Activated T-helper 1 cell treated with Interleukin-2 at 50 U/mL for 16 hours (primary cell): ENCODE measurements at places on chromosomes 3 and 15.

- no peak for DNase-seq
Measured at GRCh38 chr3:102059145-102059943, 210.0 kb downstream of the NFKBIZ start.

DNA sequence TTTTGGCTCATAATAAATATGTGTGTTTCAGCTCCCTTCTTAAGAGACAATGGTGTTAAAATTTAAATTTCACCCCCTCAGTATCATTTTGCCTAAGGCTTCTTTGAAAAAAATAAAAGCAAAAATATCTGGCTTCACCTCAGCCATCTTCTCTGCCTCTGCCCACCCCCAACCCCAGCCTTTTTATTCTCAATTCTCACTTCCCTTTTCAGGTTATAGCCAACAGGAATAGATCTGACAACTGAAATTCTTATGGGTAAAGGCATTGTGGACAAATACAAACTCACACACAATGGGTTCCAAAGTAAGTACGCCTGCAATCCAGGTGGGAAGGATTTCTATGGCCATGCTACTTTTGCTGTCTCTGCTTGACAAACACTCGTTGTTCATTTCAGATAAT lies 399.0 kb upstream of the ARRDC4 start:
- DNase-seq = no peak

DNA sequence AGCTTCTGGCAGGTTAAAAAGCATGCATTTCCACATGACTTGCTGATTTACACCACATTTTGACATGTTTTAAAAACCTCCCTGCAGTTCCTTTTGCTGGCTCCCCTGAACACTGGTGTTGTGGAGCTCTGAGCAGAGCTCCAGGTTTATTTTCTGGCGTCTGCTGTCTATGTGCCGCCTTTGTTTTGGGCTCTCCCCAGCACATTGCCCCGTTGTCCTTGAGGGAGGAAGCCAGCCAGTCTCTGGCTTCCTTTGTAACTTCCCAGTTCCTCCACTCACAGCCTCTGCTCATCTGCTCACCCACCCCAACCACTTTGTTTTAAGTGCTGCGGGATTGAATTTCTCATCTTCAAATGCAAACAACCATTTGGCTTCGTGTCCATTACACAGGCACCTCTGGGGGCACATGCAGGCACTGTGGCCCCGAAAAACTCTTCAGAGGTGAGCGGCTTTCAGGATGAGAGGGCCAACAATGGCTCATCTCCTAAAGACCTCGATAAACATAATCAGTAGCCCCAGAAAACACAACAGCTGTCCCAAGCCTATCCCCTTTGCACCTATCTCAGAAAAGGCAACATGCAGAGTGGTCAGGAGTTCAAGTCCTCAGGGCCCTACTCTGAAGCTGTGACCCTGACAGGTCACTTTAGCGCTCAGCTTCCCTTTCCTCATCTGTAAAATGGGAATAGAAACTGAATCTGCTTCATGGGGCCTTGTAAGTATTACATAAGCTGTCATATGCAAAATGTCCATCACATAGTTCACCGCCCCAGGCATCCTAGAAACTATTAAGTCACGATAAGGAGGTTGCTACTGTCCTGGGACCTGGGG lies 1.3 kb upstream of the MEF2A start:
- no peak for DNase-seq

DNA sequence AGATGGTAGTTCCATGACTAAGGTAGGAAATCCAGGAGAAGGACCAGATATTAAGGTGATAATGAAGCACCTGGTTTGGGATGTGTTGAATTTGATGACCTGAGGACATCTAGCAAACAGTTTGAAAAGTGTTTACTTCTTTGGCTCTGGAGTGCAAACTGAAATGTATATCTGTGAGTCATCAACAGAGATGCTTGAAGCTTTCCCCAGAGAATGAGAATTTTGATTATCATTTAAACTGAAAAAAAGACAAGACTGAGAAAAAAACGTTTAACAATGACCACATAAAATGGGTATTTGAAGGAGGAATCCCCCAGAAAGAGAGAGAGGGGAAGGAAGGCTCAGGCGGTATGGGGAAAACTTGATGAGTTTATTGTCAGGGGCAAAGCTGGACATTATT lies 20.7 kb upstream of the GSK3B start:
- DNase-seq = no peak

DNA sequence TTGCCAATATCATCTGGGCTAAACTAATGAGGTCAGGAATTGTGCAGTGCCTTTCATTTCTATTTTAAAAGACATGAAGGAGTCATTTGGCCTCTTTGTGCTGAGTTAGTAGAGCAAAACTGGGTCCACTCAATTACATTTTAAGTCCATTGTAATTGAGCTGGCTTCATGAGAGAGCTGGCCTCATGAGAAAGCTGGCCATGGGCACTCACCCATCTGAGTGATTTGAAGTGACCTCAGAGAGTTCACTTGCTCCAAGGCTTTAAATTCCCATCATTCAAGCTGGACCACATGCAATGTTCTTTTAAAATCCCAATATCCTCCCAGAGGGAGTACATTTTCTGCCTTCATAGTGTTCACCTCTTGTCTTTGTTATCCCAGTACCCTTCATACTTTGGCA lies 335.9 kb upstream of the WNT5A start:
- no peak for DNase-seq

- DNase-seq = no peak
Measured at GRCh38 chr15:63287109-63287508, 9.7 kb downstream of the APH1B start.

GRCh38 chr3:161372321-161373260 lies 1.3 kb upstream of the SPTSSB start:
- no peak for DNase-seq

DNA sequence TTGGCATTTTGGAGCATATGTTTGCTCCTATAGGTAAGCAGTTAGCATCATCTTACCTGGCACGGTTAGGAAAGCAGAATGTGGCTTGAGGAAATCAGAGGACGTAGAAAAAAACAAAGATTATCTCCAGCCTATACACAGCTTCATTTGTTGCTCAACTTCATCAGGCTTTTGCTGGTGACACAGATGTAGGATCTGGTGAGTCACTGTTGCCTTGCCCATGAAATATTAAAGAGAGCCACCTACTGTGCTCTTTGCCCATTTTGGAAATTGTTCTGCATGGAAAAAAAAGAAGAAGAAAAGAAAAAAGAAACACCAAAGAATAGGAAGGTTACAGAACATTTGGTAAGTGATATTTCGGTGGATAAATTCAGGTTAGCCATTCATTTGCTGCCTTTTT lies 3.8 kb downstream of the IL1RAP start:
- no peak for DNase-seq

DNA sequence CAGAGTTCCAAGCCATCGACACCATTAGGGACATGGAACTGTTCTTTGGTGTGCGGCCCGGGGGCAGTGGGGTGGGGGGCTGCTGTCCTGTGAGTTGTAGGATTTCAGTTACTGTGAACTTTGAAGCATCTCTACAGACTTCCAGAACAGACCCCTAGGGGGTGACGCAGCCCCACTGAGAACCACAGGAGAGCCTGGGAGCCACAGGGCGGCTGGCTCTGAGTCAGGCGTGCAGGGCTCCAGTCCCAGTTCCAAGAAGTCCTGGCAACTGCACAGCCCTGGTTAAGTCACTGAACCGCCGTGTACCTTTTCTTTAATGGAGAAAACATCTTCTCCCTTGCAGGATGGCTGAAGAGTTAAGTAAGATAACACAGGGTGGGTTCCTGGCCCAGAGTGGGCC lies 23.5 kb upstream of the LRTM1 start:
- no peak for DNase-seq

GRCh38 chr15:101089579-101090427 lies 162.0 kb downstream of the CHSY1 start:
- DNase-seq = no peak

DNA sequence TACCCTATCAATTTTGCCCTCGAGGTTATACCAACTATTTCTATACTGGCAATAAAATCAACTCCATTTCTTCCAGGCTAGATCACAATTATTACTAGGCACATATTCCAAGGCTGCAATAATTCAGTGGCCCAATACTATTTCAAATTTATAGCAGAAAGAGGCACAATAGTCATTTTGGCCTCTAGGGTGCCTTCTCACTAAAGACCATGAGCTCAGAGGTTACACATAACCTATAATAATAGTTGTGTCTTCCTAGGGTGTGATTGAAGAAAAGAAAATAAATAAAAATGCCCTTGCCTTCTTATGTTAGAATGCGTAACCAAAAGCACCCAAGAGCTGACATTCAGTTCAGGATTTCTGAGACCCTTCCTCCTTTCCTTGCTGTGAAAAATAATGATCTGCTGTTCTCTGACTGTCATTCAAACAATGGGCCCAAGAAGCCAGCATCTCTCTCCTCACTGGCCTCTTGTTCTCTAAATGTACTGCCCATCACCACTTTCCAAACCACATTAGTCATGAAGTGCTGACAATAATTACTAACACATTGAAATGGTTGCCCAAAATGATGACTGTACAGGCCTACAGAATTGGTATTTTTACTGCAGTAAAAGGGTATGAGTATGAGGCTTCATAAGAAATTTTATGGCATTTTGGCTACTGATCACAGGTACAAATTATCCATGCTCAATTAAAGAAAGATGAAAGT lies 244.8 kb downstream of the LRRN1 start:
- no peak for DNase-seq

- no peak for DNase-seq
Measured at GRCh38 chr3:171011109-171011872, 15.2 kb downstream of the SLC2A2 start.

- DNase-seq = no peak
Measured at GRCh38 chr15:58015565-58015964, 49.9 kb downstream of the ALDH1A2 start.

GRCh38 chr3:144477593-144477992 lies 506.0 kb downstream of the DIPK2A start:
- DNase-seq = no peak

DNA sequence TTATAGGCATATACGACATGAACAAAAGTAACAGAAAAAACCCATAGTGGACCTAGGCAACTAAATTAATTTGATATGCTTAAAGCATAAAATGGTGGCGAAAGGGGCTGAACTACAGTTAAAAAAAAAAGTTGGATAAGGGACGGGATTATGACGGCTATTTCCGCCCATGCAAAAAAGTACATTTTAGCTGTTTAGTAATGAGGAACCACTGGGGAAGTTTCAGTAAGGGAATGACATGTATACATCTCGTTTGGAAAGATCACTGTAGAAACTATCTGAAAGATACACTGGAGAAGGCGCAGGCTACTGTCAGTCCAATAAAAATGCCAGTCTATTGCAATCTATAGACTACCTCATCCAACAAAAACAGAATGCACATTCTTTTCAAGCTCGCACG lies 65.6 kb downstream of the ZNF148 start:
- no peak for DNase-seq

DNA sequence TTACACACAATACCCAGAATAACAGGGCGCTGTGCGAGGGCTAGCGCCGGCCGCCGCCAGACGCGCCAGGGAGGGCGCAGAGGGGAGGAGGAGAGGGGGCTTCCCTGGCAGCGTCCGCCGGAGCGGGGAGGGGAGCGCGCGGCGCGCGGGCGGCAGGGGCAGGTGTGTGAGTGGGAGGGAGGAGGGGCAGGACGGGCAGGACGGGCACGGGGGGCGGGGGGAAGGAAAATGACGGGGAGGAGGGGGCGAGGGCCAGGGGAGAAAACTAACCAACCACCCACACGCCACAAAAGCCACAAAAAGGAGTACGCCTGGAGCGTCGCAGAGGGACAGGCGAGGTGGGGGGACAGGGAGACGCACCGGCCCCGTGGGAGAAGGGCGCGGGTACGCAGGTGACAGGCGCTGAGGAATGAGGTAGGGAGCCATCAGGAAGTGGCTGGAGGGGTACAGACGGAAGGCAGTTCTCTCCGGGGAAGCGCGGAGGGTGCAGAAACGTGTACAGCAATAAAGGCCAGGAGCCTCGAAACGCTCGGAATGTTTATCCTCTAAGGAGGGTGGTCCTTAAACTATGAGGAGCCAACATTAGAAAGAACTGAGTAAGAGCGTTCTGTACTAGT lies 610 bp upstream of the SATB1 start:
- DNase-seq = peak; percentile 51

DNA sequence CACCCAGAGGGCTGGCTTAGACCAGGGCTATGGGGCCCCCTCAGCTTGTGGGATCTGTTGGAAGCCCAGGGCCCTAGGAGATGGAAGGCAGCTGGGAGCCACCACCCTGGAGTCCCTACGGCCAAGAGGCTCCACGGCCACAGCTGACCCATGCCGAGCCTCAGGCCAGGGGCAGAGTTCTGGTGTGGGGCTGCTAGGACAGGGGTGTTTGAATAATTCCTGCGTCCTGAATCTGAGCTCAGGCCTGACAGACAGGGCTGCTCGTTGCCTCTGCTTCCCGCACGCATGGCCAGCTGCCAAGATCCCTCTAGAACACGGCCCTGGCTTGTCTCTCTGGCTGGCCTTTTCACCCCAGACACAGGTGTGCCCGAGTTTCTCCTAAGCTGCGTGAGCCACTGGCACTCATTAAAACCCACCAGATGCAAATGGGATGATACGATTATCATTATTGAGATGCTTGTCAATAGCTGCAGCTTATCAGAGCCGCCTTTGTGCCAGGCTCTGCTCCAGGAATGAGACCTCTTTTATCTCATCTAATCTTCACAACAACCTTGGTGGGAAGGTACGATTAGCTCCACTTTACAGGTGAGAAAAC lies 70.2 kb downstream of the EFCAB12 start:
- no peak for DNase-seq

GRCh38 chr3:139288266-139288821 lies 55.5 kb upstream of the MRPS22 start:
- no peak for DNase-seq

GRCh38 chr3:11145888-11146287 lies 8.4 kb upstream of the HRH1 start:
- DNase-seq = no peak

GRCh38 chr3:158354713-158355112 lies 216.3 kb upstream of the MLF1 start:
- no peak for DNase-seq

- no peak for DNase-seq
Measured at GRCh38 chr3:15610082-15610759, 8.7 kb downstream of the BTD start.

DNA sequence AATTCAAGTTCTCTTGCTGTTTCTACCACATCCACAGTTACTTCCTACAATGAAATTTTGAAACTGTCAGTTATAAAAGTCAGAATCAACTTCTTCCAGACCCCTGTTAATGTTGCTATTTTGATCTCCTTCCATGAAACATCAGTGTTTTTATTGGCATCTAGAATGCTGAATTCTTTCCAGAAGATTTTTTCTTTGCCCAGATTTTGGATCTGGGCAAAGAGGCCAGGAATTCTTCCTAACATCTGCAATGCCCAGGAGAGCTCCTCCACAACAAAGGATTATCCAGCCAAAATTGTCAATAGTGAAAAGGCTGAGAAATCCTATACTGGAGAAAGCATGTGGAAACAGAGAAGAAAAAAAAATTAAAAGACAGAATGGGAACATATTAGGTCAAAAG lies 75.5 kb downstream of the SERPINI1 start:
- DNase-seq = no peak
